ENCODE measurements at places on chromosomes 11 and 22.
A peak's percentile ranks its signal among the peaks of the same experiment; 100 is the strongest.

GRCh38 chr11:3357994-3358676, 20.8 kb downstream of the ZNF195 start:
- DNase-seq, result no peak

GRCh38 chr11:1574238-1574932, 2.3 kb upstream of the DUSP8 start:
- DNase-seq, result peak; percentile 71

GRCh38 chr11:130397780-130398179, 30.6 kb downstream of the ADAMTS8 start:
- no peak for DNase-seq

GRCh38 chr11:44467413-44467812, 98.0 kb upstream of the CD82 start:
- DNase-seq, result no peak

GRCh38 chr11:72297828-72298227, 53.9 kb upstream of the PHOX2A start:
- DNase-seq, result no peak
